Kidney tubule cell (primary cell): ENCODE measurements at places on chromosomes 4 and X.

- DNase-seq = no peak
Measured at GRCh38 chr4:178632415-178632814, 1190.2 kb upstream of the AGA start.

- DNase-seq = no peak
Measured at GRCh38 chr4:3174371-3175338, 74.3 kb upstream of the MSANTD1 start.

DNA sequence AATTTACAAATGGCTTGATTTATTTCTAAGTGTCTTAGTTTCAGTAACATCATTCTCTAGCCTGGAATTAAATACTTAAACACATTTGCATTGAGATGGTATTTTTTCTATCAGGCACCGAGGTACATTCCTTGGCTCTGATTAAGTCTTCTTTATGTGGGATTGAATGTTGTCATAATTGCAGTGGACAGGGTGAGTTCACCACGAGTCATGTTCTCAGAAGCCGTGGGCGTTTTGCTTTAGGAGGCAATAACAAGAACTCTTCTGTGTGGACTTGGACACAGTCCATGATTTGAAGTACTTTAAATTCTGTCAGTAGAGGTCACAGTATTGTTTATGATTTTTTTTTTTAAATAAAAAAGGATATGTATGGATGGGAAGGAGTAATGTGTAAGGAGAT, 57.1 kb upstream of the EFHC2 start:
- DNase-seq = peak; percentile 90

GRCh38 chr4:153160821-153161220, 43.4 kb upstream of the TRIM2 start:
- no peak for DNase-seq

DNA sequence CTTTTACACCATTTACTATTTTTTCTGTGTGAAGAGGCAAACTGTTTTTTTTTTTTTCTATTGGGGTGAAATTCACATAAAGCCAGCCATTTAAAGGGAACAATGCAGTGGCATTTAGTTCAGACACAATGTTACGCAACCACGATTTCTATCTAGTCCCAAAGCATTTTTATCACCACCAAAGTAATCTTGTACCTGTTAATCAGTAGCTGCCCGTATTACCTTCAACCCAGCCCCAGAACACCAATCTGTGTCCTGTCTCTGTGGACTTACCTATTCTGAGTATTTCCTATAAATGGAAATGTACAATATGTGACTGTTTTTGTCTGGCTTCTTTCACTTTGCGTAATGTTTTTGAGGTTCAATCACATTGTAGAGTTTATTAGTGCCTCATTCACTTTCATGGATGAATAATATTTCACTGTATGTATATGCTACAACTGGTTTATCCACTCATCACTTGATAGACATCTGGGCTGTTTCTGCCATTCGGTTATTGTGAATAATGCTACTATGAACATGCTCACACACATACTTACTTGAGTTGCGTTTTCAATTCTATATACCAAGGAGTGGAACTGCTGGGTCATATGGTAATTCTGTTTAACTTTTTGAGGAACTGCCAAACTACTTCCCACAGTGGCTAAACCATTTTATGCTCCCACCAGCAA, 116.2 kb downstream of the CDS1 start:
- no peak for DNase-seq

GRCh38 chr4:15295421-15296162, 132.2 kb upstream of the C1QTNF7 start:
- no peak for DNase-seq

- no peak for DNase-seq
Measured at GRCh38 chrX:124263743-124264142, 68.7 kb upstream of the TEX13D start.

GRCh38 chr4:186904101-186904500, 180.4 kb upstream of the FAT1 start:
- DNase-seq = peak; percentile 90

- DNase-seq = peak; percentile 91
Measured at GRCh38 chrX:22950269-22951266, 49.2 kb upstream of the DDX53 start.

DNA sequence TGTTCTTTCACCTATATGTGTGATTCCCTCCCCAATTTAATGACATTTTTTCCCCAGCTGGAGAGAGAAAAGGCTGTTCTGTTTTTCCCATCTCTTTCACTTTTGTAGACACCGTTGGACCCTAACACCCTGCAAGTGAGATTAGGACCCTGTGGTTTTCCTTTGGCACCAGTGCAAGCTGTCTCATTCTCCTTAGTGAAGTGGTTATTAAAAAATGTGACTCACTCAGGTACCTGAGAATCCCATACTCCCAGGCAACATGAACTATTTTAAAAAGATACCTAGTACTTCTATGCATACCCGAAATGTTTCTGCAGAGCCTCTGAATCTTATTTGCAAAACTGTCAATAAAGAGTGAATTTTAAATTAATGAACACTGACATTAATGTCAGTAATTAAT, 175.7 kb upstream of the TBC1D9 start:
- no peak for DNase-seq

DNA sequence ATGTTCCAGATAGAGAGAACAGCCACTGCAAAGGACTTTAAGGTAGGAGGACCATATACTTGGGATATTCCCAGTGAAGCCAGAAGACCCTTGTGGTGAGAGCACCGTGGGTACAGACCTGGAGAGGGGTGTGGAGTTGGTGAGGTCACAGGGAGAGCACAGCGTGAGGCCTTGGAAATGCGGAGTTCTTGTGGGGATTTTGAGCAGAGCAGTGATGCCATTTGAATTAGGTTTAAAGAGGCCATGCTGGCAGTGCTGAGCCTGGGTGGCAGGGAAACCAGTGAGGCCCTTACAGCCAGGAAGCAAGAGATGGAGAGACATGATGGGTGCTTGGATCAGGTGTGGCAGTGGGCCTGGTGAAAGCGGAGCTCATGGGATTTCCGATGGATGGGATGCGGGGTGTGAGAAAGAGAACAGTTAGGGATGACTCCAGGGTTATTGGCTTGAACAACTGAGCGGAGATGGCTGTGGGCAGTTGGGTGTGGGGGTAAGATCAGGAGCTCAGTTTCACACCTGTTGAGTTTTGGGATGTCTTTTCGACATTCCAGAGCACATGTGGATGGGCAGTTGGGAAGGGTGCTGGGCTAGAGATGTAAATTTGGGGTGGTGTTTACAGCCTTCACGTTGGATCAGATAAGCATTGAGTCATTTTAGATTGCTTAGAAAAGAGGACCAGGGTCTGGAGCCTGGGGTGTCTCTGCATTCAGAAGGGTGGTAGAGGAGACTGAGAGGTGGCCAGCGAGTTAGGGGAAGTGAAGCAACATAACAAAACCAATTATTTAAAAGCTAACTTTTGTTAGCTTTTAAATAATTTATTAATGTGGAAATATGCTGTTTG, 68.9 kb downstream of the TMEM131L start:
- no peak for DNase-seq
